Mesendoderm (in vitro differentiated cells): ENCODE measurements at places on chromosomes 1 and 21.

DNA sequence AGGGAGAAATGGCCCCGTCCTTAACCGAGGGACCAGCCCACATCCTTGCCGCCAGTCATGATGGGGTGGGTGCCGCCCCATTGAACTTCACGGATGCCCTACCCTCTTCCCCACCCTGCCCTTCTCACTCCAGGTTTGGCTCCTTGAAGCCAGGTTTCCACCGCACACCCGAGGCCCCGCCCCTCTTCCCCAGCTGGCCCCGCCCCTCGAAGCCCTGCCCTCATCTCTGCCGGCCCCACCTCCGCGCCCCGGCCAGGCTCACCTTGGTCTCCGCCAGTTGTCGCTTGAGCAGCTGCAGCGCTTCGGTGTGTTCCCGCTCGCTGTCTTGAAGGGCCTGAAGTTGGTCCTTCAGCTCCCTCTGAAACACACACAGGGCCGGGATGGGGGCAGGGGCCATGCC is 16.6 kb downstream of the TRIM62 start:
- H3K4me1 ChIP-seq, result peaks cover 2% of the 10 kb centered on the region
- H3K27ac ChIP-seq, result no peak overlapping the region
- no peaks in the 10 kb centered on the region for H3K27me3 ChIP-seq
- no peak overlapping the region for H3K4me3 ChIP-seq
- no peaks in the 10 kb centered on the region for H3K36me3 ChIP-seq

- no peak overlapping the region for H3K4me3 ChIP-seq
- no peaks in the 10 kb centered on the region for H3K27me3 ChIP-seq
- no peak for DNase-seq
- no peaks in the 10 kb centered on the region for H3K36me3 ChIP-seq
Observed at GRCh38 chr1:42886046-42886739, 39.8 kb downstream of the ZNF691 start.

GRCh38 chr1:17953921-17954320 is 153.7 kb upstream of the IGSF21 start:
- H3K27ac ChIP-seq, result no peak overlapping the region
- H3K4me1 ChIP-seq, result peaks cover 10% of the 10 kb centered on the region
- no peak for DNase-seq

DNA sequence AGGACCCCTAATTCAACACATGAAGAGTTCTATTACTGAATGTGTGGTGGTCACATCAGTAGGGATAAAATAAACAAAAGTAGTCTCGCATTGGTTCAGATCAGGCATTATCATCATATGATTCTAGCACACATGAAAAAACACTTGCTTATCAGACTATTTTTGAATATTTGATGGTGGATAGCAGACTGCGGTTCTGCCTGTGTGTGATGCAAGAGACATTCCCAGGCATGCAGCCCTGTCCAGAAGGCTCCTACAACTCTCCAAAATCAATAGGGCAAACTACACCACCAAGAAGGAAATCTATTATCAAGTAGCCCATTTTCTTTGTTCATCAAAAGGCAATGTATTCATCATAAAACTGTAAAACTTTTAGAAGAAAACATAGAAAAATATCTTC is 304.7 kb downstream of the DUSP10 start:
- no peaks in the 10 kb centered on the region for H3K27me3 ChIP-seq
- no peak overlapping the region for H3K4me3 ChIP-seq
- H3K4me1 ChIP-seq, result peaks cover 3% of the 10 kb centered on the region
- no peaks in the 10 kb centered on the region for H3K36me3 ChIP-seq

DNA sequence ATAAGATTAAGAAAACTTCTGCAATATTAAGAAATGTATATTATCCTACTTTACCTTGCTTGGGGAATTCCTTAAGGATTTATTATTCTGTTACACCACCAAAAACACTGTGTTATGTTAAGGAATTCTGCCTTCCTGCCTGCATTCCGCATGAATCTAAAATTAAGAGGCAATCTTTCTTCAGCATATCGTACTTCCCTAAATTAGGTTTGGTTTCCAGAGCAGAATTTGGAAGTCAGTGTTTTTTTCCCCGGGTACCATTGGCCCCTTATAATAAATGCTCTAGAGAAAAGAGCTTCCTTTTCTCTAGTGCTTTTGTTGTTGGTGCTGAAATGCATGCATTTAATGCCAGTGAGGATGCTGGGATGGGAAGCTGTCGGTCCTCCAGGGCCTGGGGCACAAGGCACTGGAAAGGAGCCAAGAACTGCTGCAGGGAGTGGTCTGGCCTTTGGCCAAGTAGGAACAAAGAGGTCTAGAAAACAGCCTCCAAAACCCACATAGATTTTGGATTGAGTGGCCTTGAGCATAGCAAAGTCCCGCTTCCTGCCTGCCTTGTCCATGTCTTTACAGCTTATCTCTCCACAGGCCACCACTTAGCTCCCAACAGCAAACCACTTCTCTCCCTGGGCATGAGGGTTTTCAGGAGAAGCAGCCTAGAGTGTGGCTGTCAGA is 69.9 kb downstream of the RRAGC start:
- H3K4me1 ChIP-seq, result no peaks in the 10 kb centered on the region
- no peak overlapping the region for H3K4me3 ChIP-seq
- DNase-seq, result peak; percentile 42
- no peaks in the 10 kb centered on the region for H3K27me3 ChIP-seq

DNA sequence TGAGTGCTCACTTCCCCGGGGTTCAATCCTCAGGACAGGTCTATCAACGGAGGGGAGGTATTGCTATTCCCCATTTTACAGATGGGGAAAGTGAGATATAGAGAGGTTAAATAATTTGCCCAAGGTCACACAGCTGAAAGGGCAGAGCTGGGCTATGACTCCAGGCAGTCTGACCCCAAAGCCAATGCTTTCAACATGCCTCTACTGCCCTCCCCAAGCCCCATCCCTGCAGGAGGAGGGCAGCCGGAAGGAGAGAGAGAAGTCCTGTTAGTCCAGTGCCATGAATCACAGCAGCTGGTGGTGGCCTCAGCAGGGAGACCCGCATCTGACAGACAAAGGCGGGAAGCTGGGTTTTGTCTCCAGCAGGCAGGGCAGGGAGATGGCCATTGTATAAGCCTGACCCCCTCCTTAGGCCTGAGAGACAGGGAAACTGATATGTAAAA is 20.0 kb upstream of the CLIC4 start:
- peak overlapping the region; percentile 90 for H3K27ac ChIP-seq
- H3K27me3 ChIP-seq, result no peaks in the 10 kb centered on the region
- H3K36me3 ChIP-seq, result no peaks in the 10 kb centered on the region
- DNase-seq, result peak; percentile 97

- no peaks in the 10 kb centered on the region for H3K36me3 ChIP-seq
- peaks cover 13% of the 10 kb centered on the region for H3K4me1 ChIP-seq
- H3K4me3 ChIP-seq, result no peak overlapping the region
- no peaks in the 10 kb centered on the region for H3K27me3 ChIP-seq
Observed at GRCh38 chr1:89939059-89939570, 55.8 kb upstream of the ZNF326 start.

- no peak for DNase-seq
- no peak overlapping the region for H3K4me3 ChIP-seq
- no peaks in the 10 kb centered on the region for H3K36me3 ChIP-seq
- no peaks in the 10 kb centered on the region for H3K27me3 ChIP-seq
- H3K27ac ChIP-seq, result no peak overlapping the region
Observed at GRCh38 chr21:36466061-36466511, 13.8 kb downstream of the CLDN14 start.

GRCh38 chr1:203338335-203339036 is 12.4 kb downstream of the FMOD start:
- DNase-seq, result peak; percentile 76
- H3K27ac ChIP-seq, result no peak overlapping the region
- no peaks in the 10 kb centered on the region for H3K36me3 ChIP-seq
- no peak overlapping the region for H3K4me3 ChIP-seq
- H3K27me3 ChIP-seq, result no peaks in the 10 kb centered on the region
- H3K4me1 ChIP-seq, result peaks cover 5% of the 10 kb centered on the region

- no peaks in the 10 kb centered on the region for H3K27me3 ChIP-seq
- no peaks in the 10 kb centered on the region for H3K4me1 ChIP-seq
- H3K27ac ChIP-seq, result no peak overlapping the region
- no peak for DNase-seq
Observed at GRCh38 chr21:14684071-14684470, 138.0 kb upstream of the SAMSN1 start.
